ENCODE measurements at places on chromosomes 12 and 14.

DNA sequence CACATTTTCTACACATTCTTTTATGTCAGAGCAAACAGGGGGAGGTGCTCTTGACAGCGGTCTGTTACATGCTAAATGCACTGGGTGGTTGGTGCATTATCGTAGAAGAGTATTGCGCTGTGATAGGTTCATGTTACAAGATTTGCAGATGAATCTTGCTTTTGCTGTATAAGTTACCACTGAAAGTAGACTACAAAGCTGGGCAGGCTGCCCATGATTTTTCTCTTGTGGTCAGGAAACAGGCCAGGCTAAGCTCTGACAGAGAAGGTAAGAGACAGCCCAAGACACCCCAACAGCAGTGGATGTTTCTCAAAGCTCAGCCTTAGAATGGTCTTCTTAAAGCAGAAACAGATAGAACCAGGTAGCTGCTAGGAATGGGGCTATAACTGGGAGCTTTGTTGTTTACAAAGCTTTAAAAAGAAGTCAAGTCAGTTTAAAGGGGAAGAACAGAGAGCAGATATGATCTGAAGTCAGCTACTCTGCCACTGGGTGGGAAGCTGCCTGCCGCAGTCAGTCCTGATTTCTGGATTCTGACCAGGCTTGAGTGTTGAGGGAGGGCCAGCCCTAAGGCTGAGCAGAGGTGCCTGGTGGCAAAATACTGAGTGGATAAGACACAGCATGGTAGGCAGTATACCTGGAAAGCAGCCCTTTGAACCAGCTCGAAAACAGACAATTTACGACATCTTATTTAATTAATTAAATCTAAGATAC lies 9.4 kb downstream of the KCNA1 start:
- DNase-seq, result no peak

GRCh38 chr14:32413967-32414640 lies 85.0 kb downstream of the AKAP6 start:
- DNase-seq, result no peak

DNA sequence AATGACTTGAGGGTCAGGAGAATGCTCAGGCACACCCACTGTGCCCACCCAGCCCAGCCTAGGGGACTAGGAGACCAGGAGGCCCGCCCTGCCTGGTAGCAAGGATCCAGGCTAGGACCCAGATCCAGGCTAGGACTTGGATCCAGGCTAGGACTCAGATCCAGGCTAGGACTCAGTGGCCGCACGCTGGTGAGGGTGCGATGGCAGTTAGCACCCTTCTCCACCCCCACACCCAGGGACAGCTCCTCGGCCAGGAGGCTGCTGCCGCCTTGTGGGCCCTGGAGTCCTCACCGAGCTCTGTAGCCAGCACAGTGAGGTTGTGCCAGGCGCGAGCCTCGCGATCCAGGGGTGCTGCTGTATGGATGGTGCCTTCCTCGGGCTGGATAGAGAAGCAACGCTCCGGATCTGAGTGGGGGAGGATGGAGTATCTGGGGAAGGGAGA lies 5.1 kb downstream of the CDH24 start:
- DNase-seq, result no peak

DNA sequence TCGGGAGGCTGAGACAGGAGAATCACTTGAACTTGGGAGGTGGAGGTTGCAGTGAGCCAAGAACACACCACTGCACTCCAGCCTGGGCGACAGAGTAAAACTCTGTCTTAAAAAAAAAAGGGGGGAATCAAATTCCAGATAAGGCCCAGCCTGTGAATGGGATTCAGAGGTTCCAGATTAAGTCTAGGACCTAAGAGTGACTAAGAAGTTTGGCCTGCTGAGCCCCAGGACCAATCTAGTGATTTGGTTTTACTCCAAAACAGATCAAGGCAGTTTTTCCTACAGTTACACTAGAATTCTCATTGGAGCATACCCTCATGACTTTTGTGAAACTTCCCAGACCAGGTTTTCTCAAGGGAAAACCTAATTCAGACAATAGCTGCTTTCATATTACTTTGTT lies 22.8 kb downstream of the EXOC5 start:
- no peak for DNase-seq

GRCh38 chr14:72401632-72402376 lies 469.6 kb downstream of the RGS6 start:
- no peak for DNase-seq

DNA sequence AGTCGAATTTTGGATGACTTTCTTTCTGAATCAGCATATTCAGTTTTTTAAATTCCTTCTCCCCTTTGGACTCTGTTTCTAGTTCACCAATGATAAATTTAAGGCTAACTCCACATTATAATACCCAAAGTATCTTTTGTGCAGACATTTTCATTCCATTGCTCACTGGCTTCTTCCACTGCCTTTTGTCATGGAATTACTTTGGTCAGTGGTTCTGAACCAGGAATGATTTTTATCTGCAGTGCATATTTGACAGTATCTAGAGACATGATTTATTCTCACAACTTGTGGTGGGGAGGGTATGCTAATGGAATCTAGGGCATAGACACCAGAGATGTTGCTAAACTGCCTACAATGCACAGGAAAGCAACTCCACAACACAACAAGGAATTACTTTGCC lies 234.4 kb upstream of the PRKD1 start:
- DNase-seq, result no peak

DNA sequence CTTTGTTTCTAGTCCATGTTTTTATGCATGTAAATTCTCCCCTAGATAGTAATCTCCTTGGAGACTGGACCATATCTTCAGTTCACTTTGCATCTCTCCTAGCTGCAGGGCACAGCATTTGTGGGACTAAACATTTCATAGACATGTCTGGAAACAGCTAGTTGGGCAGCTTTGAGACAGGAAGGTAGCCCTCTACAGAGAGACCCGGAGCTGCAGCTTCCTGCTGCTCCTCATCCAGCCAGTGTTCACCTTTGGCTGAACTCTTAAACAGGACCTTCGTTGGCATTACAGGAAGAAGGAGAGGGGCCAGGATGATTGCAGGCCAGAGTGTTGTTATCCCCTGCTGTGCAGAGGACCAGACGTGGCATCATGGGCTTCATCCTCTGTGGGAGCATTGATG lies 52.9 kb downstream of the GNS start:
- no peak for DNase-seq

GRCh38 chr12:13986031-13986430 lies 4.6 kb upstream of the GRIN2B start:
- no peak for DNase-seq

DNA sequence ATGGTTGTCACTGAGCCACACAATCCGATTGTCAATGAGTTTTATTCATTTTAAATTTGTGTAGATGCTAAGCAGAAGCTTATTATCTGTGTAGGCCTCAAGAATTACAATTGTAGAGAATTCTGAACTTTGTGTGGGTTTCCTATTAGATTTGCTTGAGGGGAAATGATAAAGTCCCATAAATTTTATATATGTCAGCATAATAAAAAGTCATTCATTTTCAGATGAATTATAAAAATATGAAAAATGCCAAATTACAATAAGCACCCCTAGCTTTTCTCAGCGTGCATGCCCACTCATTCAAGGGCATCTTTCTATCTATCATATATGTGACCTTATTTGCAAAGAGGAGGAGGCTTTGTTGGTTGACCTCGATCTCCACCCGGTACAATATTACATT lies 1041.1 kb upstream of the FOXG1 start:
- DNase-seq, result no peak

GRCh38 chr12:132079200-132079599 lies 64.9 kb downstream of the DDX51 start:
- no peak for DNase-seq

DNA sequence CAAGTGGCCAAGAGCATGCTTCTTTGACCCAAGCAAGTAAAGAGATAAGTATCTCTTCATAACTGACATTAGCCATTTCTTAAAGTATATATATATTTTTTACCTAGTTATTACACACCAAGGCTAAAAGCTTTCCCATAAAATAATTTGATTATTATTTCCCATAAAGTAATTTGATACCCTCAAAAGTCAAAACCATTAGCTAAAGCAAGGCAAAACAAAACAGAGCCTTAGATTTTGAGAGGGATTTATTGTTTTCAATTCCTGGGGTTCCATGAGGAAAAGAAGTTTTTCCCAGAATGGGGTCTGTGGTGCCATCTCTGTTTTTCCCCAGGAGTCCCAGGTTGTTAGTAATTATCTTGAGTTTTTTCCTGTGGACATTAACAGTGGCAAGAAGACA lies 125.5 kb upstream of the NUDT4 start:
- DNase-seq, result no peak

DNA sequence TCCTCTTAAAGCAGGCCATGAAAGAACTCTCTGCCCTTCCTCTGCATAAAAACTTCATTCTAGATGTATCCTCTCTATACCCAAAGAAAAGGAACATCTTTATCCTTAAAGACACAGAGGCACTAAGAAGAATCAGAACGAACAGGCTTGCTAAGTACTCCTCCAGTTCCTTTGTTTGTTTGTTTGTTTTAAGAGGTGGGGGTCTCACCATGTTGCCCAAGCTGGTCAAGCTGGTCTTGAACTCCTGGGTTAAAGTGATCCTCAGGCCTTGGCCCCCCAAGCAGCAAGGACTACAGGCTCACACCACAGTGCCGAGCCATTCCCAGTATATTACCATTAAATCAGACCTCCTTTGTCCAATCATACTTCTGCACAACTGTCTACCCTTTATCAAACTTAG lies 14.0 kb downstream of the GDF3 start:
- DNase-seq, result no peak

- no peak for DNase-seq
Measured at GRCh38 chr12:40903040-40903439, 210.8 kb downstream of the CNTN1 start.

GRCh38 chr14:27015065-27015464 lies 417.2 kb upstream of the NOVA1 start:
- no peak for DNase-seq

- DNase-seq, result no peak
Measured at GRCh38 chr14:20184181-20184580, 6.5 kb upstream of the OR11G2 start.

DNA sequence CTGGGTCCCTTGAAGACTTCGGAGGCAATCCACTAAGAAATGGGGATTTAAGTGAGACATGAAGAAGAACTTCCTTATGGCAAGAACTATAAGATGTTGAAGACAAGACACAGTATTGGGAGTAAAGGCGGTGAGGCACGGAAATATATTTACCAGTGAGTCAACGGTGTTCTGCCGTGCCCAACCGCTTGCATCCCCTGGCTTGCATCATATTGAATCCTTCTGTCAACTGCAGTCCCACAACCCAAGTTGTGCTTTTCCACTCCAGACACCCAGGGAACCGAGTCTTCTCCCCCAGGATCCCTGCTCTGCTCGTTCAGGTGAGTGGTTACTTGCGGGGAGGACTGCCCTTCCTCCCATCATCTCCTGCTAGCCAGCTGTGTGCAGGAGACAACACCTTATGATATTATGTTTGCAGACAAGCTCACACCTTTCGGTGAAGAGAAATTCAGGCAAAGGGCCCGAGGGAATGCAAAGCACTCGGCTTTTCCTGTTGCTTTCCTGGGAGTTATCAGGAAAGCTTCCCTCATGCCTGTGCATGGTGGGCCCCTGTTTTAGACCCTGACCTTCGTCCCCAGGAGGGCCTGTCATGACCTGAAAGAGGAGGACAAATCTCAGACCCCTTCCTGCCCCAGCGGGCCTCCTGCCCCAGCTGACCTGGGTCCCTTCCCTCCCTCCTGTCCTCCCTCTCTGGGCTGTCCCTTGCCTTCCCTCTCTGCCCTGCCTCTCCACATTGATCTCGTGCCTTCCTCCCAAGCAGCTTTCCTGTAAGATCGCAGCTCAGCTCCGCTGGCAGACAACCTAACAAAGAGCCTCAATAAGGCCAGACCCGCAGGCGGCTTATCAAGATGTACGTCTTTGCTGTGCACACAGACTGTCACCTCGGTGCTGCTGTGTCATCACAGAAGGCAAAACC lies 4.3 kb upstream of the LRTM2 start:
- no peak for DNase-seq

DNA sequence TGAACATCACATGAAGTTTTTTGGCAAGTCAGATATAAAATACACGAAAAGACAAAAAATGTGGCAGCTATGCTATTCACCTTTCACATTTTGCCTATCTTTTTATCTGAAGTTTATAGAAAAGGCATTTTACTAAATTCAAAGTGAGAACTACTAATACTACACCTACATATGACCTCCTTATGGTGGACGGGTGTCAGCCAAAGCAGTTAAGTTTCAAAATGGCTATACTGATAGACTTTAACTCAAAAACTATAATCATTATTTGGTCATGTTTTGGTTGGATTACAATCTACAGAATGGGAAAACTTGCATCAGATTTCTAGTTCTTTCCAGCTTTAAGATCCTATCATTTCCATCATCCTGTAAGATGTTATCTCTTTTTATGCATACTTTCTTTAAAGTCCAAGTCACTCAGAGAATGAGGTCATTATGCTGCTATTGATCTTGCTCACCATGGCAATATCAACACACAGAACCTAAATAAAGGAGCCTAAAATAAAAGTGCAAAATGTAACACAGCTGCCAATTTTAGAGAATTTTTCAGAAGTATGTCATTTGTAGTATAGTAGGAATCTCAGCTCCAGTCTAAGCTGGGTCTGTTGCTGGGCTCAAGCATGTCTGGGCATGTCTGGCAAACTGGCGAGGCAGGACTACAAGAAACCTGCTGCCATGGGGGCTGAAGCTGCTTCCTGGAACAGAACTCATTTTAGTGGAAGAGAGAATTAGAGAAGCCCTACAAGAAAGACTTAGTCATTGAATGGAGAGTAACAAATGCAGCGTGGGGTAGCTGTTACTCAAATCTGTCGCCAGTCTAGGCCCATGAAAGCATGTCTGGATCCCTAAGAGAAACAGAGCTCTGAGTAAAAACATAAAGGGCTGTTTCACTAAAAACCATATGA lies 7.6 kb upstream of the AEBP2 start:
- no peak for DNase-seq

DNA sequence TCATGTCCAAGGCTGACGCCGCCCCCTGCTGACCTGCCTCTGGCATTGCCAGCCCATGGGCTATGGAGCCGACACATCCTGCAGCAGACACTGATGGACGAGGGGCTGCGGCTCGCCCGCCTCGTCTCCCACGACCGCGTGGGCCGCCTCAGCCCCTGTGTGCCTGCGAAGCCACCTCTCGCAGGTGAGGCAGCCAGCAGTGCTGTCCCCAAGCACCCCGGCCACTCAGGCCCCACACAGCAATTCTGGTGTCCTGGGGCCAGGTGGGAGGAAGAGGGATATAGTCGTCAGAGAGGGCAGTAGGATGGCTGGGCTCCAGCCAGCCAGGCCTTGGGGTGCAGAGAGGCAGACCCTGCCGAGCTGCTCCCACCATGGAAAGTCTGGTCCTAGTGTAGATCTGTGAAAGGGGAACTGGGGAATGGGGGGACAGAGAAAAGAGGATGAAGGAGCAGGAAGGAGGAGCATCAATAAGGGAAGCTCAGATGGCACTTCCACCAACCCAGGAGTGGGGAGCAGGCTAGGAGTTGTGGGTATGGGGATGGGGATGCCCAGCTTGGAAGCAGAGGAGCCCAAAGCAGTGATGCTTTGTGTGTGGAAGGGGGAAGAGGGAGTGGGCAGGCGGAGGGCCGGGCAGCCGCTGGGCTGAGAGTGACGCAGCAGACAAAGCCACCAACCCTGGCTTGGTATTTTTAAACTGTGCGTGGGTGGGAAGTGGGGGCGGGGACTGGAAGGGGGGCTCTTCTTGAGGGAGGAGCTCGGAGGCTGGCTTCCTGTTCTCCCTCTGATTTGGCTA lies 4.7 kb downstream of the NAB2 start:
- DNase-seq, result no peak
